ENCODE measurements at places on chromosomes 16 and 17. TPM values are rescaled to one million over a fixed set of nuclear protein-coding genes. Genes with fewer than 3 reads are reported as not detected.

SLC16A6 gene
- 3.1 TPM for total RNA-seq

SP6 gene
- total RNA-seq = under 0.01 TPM

BAHCC1 gene
- 3.5 TPM for total RNA-seq

ANKFN1 gene
- not detected for total RNA-seq

GUCY2D gene
- total RNA-seq = not detected

UNKL gene
- 7.6 TPM for total RNA-seq

IRX5 gene
- 1.7 TPM for total RNA-seq

CCL5 gene
- 0.28 TPM for total RNA-seq

GDPD1 gene
- 1.7 TPM for total RNA-seq

LDHD gene
- total RNA-seq = 4.2 TPM

CSF3 gene
- 1.3 TPM for total RNA-seq

ZNF469 gene
- 2.8 TPM for total RNA-seq

TEX14 gene
- under 0.01 TPM for total RNA-seq

C16orf96 gene
- total RNA-seq = under 0.01 TPM

KCTD11 gene
- total RNA-seq = 10.4 TPM

WSCD1 gene
- total RNA-seq = 0.85 TPM

IRX3 gene
- total RNA-seq = 4.2 TPM

EPOP gene
- total RNA-seq = 1.5 TPM

TEX19 gene
- not detected for total RNA-seq

COQ9 gene
- 33.8 TPM for total RNA-seq

CACNG3 gene
- not detected for total RNA-seq

GRIN2A gene
- total RNA-seq = under 0.01 TPM

SDR42E1 gene
- under 0.01 TPM for total RNA-seq

CNP gene
- 68.6 TPM for total RNA-seq

SLC5A11 gene
- not detected for total RNA-seq

LRRC37A gene
- 3.1 TPM for total RNA-seq

RMI2 gene
- 4.5 TPM for total RNA-seq

OTOP2 gene
- not detected for total RNA-seq

HP gene
- 0.28 TPM for total RNA-seq

C16orf74 gene
- 3.4 TPM for total RNA-seq

CBFB gene
- 209 TPM for total RNA-seq

CACNA1H gene
- total RNA-seq = 13.0 TPM

CACNG4 gene
- not detected for total RNA-seq

SRCAP gene
- 24.0 TPM for total RNA-seq

KRT20 gene
- not detected for total RNA-seq

BRCA1 gene
- 5.4 TPM for total RNA-seq

ABCA10 gene
- 3.9 TPM for total RNA-seq

CTRB1 gene
- not detected for total RNA-seq

KCNJ12 gene
- 1.7 TPM for total RNA-seq

DNAAF8 gene
- total RNA-seq = 2.8 TPM

Measured in regular cardiac myocyte (primary cell).